Right renal pelvis (tissue), 4 donors: ENCODE measurements at places on chromosomes 1 and 21. TPM values are rescaled to one million over a fixed set of nuclear protein-coding genes. Genes with fewer than 3 reads are reported as not detected.

DNA sequence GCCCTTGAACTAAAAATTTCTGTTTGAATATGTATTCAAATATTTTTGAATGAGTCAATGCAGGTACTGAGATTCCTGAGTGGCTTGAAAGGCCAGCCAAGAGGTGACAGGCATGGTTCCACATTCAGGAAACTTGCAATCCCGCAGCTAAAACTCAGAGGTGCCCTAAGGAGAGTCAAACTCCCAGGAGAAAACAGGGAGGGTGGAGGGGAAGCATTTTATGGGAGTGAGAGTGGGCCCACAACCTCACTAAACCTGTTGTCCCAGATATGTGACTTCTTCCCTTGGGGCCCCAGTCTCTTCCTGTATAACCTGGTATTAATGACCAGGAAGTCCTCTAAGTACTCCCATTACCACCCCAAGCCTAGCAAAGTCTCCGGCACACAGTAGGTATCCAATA is 189.6 kb downstream of the PLPP3 start:
- no peak for DNase-seq

- DNase-seq: no peak
Measured at GRCh38 chr1:109617291-109617801, 2.1 kb downstream of the GNAT2 start.

- DNase-seq: no peak
Measured at GRCh38 chr1:223074445-223075300, 68.4 kb downstream of the TLR5 start.

DNA sequence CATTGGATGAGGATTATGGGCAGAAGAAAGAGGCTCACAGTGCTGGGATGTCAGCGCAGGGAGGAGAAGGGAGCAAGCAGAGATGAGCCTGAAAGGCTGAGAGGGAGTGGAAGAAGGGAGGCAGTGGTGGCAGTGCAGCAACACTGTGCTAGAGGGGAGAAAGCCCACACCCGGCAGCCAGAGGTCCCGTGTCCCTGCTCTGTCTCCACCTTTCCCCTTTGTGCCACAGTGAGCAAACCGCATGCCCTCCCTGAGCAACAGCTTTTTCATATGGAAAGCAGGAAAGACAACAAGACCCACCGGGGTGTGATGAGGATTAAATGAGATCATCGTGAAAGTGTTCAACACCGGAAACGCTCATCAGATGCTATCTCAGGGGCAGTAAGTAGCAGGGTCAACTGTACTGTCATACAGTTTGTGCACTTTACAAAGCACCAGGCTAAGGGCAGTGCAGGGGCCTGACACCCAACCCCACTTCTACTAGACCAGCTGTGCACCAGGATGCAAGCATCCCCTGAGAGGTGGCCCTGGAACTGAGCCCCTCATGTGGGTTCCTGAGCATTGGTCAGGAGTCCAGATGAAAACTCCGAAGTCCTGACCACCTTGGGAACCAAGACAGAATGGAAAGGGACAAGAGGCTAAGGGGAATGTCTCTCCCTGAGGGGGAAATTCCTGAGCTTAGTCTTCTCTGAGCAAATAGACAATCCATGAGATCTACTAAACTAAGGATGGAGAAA is 9.1 kb downstream of the NHLH1 start:
- no peak for DNase-seq

- no peak for DNase-seq
Measured at GRCh38 chr21:36375994-36376393, 9.2 kb upstream of the CHAF1B start.

DNA sequence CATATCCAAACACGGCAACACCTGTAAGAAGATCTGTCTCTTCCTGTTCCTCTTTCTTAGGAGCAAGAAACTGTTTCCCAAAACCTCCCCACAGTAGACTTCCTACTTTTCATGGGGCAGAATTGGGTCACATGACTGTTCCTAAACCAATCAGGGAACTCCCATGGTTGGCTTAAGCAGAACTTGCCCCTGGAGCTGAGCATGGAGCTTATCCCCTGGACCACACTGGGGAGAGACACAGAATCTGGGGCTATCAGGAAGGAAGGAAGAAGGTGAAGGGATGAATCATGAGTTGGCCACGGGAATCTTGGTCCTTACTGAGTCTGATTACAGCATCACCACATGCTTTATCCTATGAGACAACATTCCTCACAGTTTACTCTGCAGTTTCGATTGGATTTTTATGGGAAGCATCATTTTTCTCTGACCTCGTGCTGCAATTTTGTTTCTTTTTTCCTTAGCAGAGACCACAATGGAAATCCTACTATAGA is 81.8 kb downstream of the CDC7 start:
- DNase-seq: no peak

- no peak for DNase-seq
Measured at GRCh38 chr21:24895885-24896734, 711.2 kb downstream of the MRPL39 start.

DNA sequence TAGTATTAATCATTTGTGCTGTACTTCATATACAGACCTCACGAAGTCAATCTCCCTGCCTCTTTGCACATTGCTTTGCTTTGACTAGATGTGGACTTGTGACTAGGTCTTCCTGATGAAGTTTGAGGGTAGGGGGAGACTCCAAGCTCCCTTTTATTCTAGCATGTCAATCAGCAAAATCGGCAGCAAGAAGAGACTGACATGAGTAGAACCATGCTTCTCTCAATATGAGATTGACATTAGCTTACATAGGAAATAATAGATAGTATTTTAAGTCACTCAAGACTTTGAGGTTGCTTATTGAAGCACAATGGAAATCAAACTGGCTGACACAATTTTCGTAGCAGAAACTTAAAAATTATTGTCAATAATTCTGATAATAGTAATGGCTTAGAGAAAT is 866.4 kb upstream of the ADAMTS5 start:
- no peak for DNase-seq

GRCh38 chr1:115134850-115135480 is 45.7 kb upstream of the TSPAN2 start:
- no peak for DNase-seq

DNA sequence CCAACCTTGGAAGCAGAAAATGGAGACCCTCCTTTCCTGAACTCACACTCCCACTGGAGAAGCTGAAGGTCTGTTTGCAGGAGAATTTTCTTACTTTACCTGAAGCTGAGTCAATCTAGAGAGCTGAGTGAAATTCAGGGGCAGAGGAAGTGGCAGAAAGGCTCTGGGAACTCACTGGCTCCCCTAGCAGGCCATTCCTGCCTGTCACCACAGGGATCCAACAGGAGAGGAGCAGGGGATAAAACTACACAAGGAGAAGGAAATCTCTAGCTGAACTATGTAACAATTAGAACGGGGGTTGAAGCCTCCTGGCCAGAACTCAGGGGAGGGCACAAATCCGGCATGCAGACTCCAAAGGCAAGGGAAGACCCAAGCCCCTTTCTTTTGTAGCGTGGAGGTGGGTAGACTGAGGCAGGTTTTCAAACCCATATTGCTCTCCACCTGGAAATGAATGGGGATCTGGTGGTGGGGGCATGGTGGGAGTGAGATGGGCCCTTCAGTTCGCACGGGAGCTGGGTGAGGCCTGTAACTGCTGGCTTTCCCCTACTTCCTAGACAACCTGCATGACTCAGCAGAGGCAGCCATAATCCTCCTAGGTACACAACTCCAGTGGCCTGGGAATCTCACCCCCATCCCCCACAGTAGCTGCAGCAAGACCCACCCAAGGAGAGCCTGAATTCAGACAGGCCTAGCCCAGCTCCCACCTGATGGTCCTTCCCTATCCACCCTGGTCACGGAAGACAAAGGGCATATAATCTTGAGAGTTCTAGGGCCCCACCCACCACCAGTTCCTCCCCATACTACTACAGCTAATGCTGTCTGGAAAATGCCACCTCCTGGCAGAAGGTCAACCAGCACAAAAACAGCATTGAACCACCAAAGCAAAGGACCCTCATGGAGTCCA is 158.1 kb downstream of the LTN1 start:
- DNase-seq: no peak

GRCh38 chr1:1304331-1305299 is 3.1 kb downstream of the ACAP3 start:
- DNase-seq: no peak

DNA sequence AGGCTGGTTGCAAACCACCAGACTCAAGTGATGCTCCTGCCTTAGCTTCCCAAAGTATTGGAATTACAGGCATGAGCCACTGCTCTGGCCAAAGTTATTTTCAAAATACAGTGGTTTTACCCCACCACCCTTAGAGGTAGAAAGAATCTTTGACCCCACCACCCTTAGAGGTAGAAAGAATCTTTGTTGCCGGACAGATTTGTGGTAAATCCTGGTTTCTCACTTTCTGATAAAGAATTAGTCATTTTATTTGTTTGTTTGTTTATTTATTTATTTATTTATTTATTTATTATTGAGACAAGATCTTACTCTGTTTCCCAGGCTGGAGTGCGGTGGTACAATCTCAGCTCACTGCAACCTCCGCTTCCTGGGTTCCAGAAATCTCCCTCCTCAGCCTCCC is 55.9 kb downstream of the NFIA start:
- no peak for DNase-seq

GRCh38 chr1:2437617-2438016 is 25.3 kb upstream of the PEX10 start:
- DNase-seq: no peak

DNA sequence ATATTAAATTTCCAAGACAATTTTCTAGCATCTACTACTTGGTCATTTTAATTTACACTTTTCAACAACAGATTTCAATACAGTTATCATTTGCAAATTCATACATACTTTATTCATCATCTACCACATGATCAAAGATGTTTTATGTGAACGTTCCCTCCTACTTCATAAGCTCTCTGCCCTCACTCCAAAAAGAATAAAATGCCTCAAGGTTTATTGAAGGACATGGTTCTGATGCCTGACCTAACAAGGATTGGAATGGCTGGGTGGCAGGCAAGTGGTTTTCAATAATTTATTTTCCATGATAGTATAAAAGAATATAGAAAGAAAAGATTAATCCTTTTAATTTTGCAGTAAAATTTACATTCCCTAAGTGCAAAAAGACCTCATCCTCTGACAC is 5.4 kb downstream of the CDKN2C start:
- DNase-seq: no peak

DNA sequence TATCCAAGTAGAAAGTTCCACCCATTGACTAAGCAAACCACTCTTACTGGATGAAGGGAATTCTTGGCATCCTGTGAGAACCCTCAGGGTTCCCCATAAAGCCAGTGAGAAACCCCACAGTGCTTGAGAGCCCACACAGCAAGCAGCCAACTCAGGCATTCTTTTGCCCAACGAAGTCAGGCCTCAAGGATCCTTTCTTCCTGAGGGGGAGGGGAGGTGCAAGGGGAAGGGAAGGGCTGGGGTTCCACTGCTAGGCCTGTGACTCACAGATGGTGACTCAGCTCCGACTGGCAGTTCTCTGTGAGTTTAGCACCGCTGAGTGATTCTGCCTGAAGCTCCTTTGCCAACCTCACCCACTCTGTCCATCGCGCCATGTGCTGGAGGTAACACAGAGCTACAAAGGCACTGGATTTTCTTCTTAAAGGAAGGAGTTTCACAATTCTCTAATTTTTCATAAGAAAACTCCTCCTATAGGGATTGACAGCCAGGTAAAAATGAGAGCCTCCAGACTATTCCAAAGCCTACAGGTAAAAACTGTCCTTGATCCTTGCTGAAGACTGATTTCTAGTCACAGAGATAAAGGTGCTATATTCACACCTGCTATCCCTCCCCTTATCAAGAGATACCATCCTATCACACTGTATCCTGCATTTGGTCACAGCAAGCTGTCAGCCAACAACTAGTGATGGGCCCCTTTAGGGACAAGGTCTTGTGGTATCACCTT is 4.8 kb downstream of the ENO1 start:
- DNase-seq: no peak

DNA sequence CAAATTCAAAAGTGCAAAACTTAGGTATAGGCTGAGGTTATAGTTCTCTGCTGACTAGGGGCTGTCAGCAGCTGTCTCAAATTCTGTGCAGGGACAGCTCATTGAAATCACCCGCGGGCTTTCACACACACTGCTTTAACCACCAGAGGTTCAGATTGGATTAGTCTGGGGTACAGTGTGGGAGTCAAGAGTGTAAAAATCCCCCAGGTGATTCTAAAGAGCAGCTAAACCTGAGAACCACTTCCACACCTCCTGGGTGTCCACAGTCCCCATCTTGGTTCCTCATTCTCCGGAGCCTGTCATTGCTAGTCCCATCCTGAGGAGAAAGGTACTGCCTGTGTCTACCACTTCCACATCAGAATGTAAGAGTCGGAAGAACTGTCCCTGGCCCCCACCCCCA is 9.9 kb upstream of the TDRD10 start:
- no peak for DNase-seq

DNA sequence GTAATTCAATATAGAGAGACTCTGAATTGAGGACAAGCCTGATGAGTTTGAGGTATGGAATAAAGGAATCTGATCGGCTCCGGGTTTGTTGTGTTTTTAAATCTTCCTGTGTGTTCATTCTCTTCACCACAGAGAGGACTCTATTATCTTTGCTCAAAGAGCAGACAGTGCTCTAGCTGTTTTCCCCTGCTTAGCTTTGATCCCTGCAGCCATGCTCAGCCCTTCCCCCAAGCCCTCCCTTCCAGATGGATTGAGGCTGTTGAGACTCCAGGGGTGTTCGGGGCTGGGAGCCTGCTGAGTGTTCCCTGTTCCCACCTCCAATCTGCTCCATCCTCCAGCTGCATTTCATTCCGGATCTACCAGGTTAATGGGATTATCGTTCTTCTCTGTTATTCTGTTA is 74.2 kb upstream of the CXADR start:
- DNase-seq: no peak

GRCh38 chr1:159853417-159854115 is 8.9 kb downstream of the VSIG8 start:
- DNase-seq: no peak

- DNase-seq: no peak
Measured at GRCh38 chr1:40820911-40821693, 37.5 kb downstream of the KCNQ4 start.

DNA sequence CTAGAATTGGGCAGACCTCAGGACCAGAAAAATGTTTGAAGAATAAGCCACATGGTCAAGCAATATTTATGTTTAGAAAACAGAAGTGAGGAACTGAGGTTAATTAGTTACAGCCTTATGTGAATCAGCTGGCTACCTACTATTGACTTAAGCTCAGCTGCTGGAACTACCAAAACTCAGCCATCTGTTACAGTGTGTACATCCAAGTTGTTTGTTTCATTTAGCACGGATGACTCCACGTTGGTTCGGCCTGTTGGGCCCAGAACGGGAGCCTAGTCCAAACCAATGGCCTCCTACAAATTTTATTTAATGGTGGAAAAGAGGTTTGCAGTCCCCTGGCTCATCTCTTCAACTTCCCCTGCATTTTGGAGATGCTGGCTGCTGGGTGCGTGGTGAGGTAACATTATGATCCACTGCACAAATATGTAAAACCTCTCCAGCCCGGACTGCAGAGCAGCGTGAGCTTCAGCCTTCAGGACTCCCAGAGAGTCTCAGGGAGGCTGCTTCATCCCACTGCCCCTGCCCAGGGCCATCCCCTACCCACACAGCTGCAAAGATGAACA is 143.4 kb downstream of the ZZZ3 start:
- DNase-seq: no peak

GRCh38 chr1:209549443-209550205 is 33.9 kb upstream of the CAMK1G start:
- DNase-seq: no peak

PCAT6 gene
- polyA plus RNA-seq: 5.3 TPM

C2CD2 gene
- polyA plus RNA-seq: 14.4 TPM

TNNT2 gene
- 58.6 TPM for polyA plus RNA-seq

GJB3 gene
- 0.18 TPM for polyA plus RNA-seq

TSPEAR gene
- 0.86 TPM for polyA plus RNA-seq

BEST4 gene
- polyA plus RNA-seq: 1.3 TPM

FBXO28 gene
- polyA plus RNA-seq: 36.3 TPM

RAB25 gene
- polyA plus RNA-seq: 51.6 TPM

LCE1E gene
- not detected for polyA plus RNA-seq

RPL22 gene
- polyA plus RNA-seq: 534 TPM

PDPN gene
- 24.7 TPM for polyA plus RNA-seq
